Activated naive CD4-positive, alpha-beta T cell (primary cell): ENCODE measurements at places on chromosomes 2 and 18.

DNA sequence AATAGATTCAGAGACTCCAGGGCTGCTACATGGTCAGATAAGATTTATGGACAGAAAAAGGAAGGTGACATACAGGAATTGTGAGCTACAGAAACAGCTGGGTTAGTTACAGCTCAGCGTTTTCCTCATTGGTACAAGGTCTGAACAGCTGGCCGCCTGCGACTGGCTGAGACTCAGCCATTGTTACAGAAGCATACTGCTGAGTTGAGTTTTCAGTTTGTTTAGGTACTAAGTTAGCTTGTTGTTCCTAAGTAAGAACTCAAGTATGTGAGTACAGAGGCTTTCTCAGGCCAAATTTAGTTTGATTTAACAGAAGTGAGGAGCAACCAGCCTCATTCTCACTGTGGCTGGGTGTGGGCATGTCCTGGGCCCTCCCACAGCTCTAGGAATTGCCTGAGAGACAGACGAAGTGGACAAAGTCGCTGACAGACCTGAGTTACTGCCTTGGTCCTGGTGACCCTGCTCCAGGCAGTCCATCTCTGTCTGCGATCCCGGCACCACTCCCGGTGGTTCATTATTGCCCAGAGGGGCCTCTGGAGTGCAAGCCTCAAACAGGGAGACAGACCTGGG is 27.8 kb upstream of the RHOB start:
- no peak for DNase-seq

GRCh38 chr18:50051288-50051687 is 143.7 kb downstream of the MYO5B start:
- no peak for DNase-seq

- no peak for DNase-seq
These were observed 116.4 kb upstream of the NYAP2 start for GRCh38 chr2:225282858-225283710.

DNA sequence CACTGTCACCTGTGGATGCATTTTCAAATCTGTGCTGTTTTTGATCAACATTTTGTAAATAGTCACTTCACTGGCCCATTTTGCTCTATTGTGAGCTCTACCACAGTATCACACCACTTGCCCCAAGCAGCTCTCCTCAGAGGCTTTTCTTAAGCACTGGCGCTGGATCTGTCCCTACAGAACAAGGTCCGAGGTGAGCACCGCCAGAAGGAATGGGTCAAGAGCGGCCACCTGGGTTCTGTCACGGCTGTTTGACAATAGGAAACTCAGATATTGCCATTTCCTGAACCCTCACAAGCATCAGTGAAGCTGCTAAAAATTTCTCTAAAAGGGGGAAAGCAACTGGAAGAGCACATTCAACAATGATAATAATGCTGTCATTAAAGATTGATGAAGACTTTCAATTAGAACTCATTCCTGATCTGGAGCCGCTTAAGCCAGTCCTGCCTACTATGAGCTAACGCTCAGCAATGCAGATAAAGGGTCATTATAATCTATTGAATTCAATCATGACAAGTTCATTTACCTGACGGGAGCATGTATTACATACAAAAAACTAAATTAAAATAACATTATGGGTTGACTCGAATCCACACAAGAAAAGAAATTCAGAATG is 514.0 kb downstream of the GALR1 start:
- no peak for DNase-seq

DNA sequence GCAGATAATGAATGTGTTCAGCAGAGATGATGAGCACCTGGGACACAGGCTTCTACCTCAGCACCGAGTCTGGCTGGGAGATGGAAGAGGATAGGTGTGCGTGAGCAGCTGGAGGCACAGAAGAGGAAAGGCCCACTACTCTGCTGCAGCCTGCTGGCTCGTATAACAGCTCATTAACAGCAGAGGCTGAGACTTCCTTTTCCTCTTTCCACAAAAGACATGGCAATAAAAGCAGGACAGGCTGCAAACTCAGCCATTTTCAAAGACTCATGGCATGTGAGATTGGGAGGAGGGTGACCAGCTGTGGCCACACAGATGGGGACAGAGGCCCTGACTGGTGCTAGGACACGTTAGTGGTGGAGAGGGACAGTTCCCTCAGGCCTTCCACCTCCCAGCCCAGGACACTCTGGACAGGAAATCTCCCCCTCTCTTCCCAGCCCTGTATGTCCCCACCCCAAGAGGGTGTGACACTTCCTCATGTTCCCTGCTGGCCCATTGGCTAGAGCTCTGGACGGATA is 60.3 kb downstream of the CACNB4 start:
- no peak for DNase-seq

- DNase-seq, result no peak
These were observed 76.9 kb downstream of the ACTR3 start for GRCh38 chr2:113966832-113967231.

- no peak for DNase-seq
These were observed 137.6 kb upstream of the HNMT start for GRCh38 chr2:137826373-137827372.

GRCh38 chr2:231412618-231412963 is 17.1 kb downstream of the B3GNT7 start:
- no peak for DNase-seq

- no peak for DNase-seq
These were observed 27.4 kb downstream of the DDX1 start for GRCh38 chr2:15619076-15619475.

DNA sequence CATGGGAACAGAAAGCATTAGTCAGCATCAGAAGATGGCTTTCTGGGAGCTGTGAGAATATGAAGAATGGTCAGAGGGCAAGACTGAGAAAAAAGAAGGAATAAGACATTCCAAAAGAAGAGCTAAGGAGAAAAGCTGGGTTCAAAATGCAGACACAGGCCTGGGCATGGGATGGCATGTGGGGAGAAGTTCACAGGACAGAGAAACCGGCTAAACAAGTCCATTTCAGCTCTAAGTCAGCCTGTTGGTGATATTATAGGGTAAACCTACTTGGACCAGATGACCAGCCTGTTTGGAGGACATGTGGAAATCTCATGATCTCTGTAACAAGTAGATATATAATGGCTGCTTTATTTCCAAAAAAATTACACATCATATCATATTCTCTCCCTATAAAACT is 91.7 kb upstream of the MEIS1 start:
- no peak for DNase-seq

GRCh38 chr2:127040169-127040568 is 66.8 kb downstream of the BIN1 start:
- no peak for DNase-seq

GRCh38 chr2:165617741-165618481 is 148.4 kb downstream of the CSRNP3 start:
- no peak for DNase-seq

- no peak for DNase-seq
These were observed 225.6 kb downstream of the CMPK2 start for GRCh38 chr2:6639929-6640620.

DNA sequence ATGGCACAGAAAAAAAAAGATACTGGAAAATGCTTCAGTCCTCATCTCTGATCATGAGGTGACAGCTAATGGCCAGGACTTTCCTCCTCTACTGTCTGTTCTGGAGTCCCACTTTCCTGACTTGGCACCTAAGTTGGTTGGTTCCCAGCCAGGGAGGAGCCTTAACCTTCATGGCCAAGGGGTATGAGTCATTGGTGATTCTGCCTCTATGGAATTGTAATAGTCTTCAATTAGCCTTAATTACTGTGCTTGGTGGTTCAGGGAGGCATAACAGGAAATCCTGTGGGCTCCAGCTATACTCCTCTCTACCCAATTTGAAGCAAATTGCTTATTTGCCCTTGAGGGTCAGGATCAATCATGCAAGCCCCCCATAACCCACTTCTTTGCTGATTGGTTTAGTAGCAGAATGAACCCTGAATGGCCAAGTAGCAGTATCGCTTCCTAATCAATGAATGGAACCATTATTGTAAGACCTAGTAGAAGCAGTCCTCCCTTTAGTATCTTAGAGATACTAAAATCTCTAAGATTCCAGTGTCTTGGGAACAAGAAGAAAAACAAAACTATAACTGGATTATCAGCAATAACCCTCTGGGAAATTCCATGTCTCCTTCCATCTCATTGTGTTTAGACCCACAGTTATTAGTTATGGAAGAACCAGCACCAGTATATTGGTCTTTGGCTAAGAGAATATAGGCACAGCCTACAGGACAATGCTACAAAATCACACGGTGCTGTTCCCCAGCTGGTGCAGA is 109.0 kb downstream of the COL6A3 start:
- DNase-seq, result no peak

DNA sequence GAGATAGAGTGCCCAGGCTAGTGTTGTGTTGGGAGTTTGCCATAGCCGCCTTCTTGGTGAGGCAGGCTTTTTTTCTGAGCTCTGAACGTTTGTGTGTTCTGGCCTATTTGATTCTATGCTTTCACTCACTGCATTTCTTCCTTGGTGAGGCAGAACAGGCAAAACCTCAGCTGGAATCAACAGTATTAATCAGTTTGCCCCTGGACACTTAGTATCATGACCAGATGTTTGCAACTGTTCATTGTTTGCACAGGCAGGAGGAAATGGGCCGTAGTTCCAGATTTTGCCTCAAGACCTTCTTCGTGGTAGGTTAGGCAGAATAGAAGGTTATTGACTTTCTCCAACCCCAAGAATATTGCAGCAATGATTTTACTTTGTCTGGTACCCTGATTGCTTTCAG is 218.1 kb upstream of the RASGRP3 start:
- DNase-seq, result no peak

GRCh38 chr2:39512434-39512935 is 75.4 kb upstream of the MAP4K3 start:
- DNase-seq, result no peak

DNA sequence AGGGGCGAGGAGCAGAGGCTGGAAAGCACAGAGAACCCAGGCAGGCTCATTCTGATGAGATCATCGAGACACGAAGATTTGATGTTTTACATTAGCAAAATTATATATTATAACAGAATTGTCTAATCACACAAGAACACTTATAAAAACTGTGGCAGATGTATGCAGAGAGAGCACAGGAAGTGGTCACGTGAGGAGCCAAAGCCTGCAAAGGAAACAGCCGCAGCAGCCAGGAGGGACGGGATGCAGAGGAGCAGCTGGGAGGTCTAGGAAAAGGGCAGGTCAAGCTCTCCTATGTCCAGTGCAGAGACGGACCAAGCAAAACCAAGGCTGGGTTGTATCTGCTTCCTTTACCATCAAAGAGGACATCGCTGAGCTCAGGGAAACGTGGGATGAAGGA is 355.1 kb upstream of the MYT1L start:
- DNase-seq, result no peak

DNA sequence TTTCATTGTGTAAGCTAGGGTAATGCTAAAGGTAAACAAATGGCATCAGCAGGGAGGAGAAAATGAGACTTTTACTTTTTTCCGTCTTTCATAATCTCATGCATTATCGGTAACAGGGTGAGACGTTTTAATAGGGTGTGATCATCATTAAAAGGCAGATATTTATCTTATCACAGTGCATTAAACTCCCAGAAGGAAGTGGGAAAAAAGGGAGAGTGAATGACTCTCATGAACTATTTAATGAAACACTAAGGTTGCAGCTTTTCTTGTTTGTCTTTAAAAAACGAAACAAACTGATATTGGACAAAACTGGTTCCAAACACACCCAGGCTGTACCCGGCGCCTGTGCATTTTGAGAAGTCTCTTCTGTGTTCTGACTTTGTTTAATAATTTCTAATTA is 1936.8 kb upstream of the PIK3C3 start:
- no peak for DNase-seq

DNA sequence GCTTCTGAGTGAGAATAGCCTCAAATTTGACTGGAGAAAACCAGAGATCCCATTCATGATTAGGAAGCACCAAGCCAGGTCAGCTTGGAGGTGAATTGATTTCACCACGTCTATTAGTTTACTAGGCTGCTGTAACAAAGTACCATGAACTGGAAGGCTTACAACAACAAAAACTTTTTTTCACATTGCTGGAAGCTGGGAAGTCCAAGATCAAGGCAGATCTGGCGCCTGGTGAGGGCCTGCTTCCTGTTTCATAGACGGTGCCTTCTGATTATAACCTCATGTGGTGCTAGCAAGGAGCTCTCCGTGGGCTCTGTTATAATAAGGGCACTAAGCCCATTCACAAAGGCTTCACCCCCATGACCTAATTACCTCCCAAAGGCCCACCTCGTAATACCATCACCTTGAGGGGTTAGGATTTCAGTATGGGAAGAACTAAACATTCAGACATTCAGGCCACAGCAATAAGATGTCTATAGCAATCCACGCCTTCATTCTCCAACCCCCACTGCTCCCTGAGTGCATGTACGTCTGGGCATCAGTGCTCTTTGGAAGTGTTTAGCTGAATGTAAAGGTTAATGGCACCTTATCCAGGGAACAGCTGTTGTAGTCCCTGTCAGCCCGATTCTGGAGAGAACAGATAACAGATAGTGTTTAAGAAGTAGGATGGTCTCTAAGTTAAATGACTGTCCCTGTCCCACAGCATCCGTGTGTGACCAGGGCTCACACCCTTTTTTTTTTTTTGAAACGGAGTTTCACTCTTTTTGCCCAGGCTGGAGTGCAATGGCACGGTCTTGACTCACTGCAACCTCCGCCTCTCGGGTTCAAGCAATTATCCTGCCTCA is 89.2 kb downstream of the SOCS6 start:
- DNase-seq, result no peak

DNA sequence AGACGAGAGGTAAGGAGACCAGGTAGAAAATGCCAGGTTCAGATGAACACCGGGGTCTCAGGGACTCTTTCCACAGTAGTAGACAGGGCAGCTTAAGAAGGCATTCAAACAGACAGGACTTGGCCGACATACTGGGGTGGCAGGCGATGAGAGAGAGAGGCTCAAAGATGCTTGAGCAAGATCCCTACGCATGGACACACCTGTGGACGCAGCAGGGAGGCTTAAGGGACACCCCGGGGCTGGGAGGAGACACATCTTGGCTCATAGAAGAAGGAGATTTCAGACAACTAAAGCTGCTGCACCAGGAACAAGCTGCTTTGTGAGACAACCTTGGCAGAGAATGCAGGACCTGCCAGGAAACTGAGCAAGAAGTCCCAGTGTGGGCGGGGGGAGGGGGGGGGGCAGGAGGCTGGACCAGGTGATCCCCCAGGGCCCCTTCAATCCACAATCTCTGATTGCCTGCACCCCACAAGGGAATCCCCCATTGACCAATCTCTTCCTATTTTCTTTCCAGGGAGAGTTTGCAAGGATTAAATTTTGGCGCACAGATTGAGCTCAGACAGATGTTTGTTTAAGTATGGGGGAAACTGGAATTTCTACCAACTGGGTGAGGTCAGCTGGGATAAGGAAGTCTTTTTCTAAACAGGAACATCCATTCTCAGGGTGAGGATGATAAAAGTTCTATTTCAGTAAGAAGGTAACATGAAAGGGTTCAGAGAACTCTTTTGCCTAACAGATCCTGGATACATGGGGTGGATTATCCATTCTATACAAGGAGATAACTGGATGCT is 400.7 kb downstream of the NBAS start:
- DNase-seq, result no peak

GRCh38 chr2:216350214-216350791 is 22.0 kb downstream of the MARCHF4 start:
- no peak for DNase-seq
